Suppressor macrophage treated with lipopolysaccharide for 1 hour (primary cell): ENCODE measurements at places on chromosomes 4 and X.

GRCh38 chrX:20515841-20516461, 249.2 kb upstream of the RPS6KA3 start:
- DNase-seq, result peak; percentile 67

DNA sequence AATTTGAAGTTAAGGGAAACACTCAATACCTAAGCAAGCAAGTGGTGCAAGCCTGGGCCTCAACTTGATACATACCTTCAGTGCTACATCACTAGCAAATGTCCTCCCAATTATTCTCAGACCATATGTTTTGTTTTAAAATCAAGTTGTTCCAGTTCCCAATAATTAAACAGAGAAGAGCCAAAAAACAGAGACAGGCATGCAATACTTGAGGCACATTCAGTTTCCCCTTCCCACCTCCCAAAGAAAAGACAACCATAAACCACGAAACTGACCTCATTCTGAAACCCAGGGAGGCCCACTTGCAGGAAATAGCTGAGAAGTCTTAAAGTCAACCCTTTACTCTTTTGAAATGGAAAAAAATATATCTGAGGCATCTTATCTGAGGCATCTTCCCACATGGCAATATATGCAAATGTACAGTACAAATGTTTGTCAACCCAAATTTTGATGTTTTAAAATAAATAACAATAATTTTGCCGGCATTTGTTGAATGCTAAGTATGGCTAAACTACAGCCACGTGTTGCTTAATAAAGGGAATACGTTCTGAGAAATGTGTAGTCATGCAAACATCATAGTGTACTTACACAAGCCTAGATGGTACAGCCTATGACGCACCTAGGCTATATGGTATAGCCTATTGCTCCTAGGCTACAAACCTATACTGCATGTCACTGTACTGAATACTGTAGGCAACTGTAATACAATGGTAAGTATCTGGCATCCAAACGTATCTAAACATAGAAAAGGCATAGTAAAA, 147.5 kb downstream of the TSPAN5 start:
- peak; percentile 38 for DNase-seq

DNA sequence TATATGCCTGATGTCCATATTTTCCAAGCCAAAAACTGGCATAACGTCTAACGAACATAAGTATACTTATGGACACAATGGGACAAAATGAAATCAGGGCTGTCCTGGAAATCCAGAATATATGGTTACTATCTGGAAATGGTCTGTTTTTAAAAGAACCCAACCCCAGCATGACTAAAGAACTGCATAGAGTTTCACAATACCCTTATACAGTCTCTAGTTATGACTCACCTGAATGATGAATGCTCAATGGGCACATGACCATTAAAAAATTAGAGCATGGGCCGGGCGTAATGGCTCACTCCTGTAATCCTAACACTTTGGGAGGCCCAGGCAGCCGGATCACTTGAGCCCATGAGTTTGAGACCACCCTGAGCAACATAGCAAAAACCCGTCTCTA, 31.8 kb downstream of the AMMECR1 start:
- peak; percentile 52 for DNase-seq

- no peak for DNase-seq
Measured at GRCh38 chr4:5203309-5203992, 152.2 kb downstream of the STK32B start.

DNA sequence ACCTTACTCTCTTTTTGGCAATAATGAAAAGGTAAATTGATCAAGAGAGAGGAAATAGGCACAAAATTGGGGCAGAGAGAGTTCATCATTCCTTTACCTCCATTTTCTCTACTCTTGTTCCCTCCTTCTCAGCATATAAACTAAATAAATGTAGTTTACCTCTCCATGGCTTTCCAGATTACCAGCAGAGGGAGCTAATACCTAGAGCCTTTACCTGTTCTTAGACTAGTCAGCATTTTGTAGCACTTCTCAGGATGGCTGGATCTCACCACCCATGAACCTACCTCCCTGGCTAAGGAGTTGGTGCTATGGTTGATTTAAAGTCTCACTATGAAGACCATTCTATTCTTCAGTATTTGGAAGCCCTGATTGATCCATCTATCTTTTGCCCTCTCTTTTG, 15.7 kb downstream of the OFD1 start:
- DNase-seq, result peak; percentile 46

DNA sequence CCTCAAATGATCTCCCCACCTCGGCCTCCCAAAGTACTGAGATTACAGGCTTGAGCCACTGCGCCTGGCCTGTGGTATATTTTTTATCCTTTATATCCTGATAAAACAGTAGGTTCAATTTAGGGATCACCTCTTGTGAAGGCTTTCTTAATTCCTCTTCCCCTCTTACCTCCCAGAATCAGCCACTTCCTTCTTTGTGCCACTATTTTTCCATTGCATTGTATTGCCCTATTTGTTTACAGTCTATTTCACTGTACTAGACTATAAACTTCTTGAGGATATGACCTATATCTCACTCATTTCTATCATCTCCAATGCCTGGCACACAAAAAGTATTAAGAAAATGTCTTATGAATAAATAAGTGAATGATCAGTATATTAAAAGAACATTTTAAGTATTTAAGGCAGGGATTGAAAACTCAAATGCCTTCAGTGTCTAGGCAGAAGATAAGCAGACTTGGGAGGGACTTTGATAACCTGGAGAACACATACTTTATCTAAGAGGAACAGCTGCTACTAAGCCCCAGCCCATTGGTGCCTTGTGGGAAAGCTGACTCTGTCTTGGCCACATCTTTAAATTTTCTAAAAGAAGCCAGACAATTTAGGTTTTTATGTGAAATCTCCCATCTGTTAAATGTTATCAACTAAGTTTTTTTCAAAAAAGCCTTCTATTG, 82.3 kb upstream of the OGT start:
- DNase-seq, result no peak

- no peak for DNase-seq
Measured at GRCh38 chrX:84182516-84182915, 5.5 kb downstream of the RPS6KA6 start.

GRCh38 chr4:71540749-71541269, 202.0 kb downstream of the SLC4A4 start:
- no peak for DNase-seq

DNA sequence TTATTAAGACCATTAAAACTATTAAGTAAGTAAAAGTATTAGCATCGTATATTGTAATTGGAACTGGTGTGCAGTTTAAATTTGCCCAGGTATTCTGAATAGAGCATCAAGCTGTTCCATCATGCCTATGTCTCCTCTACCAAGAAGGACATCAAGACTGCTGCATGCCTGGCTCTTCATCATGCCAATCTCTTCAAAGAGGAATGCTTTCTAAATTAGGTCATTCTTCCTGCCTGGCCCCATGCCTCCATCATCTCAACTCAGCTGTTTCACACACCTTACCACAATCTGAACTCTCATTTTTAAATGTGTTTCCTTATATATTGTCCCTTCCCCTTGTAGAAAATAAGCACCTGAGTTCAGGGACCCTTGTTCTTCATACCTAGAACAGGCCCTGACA, 270.5 kb upstream of the PPARGC1A start:
- no peak for DNase-seq

DNA sequence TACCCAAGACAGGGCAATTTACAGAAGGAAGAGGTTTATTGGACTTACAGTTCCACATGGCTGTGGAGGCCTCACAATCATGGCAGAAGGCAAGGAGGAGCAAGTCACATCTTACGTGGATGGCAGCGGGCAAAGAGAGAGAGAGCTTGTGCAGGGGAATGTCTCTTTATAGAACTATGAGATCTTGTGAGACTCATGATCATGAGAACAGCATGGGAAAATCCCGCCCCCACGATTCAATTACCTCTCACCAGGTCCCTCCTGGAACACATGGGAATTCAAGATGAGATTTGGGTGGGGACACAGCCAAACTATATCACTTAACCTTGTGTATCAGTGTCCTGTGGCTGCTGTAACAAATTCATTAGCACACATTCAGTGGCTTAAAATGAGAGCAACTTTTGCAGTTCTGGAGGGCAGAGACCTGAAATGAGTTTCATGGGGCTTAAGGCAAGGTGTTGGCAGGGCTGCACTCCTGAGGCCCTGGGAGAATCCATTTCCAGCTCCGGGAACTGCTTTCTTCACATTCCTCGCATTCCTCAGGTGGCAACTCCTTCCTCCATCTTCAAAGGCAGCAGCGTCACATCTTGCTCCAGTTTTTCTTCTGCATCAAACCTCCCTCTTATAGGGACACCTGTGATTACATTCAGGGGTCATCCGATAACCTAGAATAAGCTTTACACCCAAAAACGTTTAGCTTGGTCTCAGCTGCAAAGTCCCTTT, 22.3 kb upstream of the NSG1 start:
- DNase-seq, result no peak

- DNase-seq, result no peak
Measured at GRCh38 chr4:1490011-1490653, 83.9 kb upstream of the NKX1-1 start.

- DNase-seq, result no peak
Measured at GRCh38 chrX:74325130-74326059, 21.4 kb downstream of the ZCCHC13 start.

- no peak for DNase-seq
Measured at GRCh38 chr4:38800961-38801450, 3.6 kb downstream of the TLR1 start.

DNA sequence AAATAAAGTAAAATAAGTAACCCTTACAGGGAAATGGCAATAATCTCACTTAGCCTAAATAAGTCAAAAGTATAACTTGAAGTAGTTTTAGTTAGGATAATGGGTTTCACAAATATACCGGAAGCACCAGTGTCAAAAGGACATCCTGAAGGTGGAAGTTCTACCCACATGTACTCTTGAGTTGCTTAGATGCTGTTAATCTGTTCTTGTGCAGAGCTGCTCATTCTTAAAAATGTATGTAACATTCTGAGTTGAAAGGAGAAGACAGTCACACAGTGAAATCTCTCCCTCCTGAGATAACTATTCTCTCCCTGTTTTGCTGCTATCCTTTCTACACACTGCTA, 11.2 kb upstream of the CCNG2 start:
- no peak for DNase-seq

GRCh38 chrX:11663875-11664210, 1.9 kb downstream of the ARHGAP6 start:
- no peak for DNase-seq

- no peak for DNase-seq
Measured at GRCh38 chr4:8904666-8905065, 33.0 kb upstream of the HMX1 start.

DNA sequence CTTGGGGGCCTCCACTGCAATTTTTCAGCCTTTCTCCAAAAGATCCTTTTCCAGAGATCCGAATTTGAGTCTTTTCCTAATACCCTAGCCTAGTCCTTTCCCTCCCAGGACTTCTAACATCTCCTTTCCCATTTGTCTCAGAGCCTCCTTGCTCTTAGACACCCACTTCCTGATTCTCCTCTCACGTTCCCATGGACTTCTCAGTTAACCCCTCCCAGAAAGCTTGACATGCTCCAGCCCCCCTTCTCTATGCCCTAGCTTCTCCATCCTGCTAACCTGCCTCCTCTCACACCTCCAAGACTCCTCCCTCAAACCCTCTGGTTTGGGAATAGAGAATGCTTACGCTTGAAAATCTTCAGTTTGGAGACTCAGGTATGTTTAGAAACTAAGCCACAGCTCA, 2.5 kb downstream of the UBA1 start:
- peak; percentile 7 for DNase-seq

DNA sequence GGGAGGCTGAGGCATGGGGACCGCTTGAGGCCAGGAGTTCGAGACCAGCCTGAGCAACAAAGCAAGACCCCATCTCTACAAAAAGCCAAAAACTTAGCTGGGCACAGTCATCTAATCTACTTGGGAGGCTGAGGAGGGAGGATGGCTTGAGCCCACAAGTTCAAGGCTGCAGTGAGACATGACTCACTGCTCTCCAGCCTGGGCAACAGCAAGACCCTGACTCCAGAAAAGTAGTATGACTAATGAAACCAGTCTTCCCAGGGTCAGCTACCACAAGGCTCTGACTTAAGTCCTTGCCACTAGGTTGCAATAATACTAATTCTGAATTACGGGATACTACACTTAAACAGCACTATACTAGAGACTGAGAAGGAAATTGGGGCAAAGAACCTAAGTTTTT, 33.1 kb downstream of the ERVMER34-1 start:
- DNase-seq, result no peak

DNA sequence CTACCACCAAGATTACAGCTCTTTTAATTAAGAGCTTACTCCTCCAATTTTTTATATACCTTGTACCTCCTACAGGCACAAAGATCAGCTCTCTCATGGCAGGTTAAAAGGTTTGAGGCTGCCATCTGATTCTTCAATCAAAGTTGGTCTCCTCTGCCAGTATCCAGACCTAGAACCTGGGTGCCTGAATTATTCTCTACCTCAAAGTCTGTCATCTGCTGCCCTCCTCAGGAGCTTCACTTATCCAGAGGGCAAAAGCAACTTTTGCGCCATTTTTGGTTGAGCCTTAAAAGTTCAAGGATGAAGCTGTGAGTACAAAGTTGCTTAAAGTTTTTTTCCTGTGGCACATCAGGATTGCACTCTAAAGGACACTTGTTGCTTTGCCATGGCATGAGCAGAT, 343.7 kb upstream of the PPP1R2C start:
- DNase-seq, result no peak

DNA sequence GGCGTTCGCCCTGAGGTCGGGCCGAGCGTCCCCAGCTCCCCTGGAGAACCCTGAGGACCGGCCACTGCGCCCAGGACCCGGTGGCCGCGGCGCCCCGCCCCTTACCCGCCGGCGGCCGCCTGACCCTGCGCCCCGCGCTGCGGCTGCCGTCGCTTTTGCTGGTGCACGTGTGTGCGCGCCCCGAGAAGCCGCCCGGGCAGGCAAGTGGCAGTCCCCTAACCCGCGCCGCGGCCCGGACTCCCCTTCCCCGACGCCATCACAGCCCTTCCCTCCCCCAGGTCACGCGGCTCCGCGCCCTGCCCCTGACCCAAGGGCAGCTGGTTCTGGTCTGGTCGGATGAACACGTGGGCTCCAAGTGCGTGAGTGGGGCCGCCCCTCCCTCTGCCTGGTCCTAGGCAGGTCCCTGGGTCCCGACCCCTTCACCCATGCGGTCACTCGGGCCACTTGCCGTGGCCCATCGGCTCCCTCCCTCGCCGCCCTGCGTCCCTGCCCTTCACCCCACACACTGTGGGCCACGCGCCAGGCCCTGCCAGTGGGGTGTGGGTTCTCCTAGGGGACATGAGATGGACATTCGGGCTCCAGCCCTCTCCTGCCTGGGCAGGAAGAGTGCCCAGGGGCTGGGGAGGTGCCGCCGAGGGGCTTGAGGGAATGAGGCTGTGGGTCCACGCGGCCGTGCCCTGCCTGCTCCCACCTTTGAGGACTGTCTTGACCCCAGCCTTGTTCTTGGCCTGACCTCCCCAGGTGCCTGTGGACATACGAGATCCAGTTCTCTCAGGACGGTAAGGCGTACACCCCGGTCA, 8.0 kb upstream of the FGFRL1 start:
- no peak for DNase-seq
